ENCODE measurements at places on chromosomes 1 and 21.
A peak's percentile ranks its signal among the peaks of the same experiment; 100 is the strongest.

DNA sequence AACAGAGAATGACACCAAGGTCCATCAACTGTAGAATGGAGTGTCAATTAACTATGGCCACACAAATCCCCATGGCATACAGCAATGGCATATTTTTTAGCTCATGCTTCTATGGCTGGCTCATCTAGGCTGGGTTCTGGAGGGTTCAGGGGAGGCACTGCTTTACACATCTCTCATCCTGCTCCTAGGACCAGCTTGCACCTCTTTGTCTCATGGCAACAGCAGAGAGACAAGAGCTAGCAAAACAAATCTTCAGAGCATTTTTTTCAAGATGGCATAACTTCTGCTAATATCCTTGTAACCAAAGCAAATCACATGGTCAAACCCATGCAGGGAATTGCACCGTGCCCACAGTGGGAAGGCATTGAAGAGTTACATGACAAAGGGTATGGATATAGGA, 82.4 kb downstream of the KIF14 start:
- no peak for DNase-seq

DNA sequence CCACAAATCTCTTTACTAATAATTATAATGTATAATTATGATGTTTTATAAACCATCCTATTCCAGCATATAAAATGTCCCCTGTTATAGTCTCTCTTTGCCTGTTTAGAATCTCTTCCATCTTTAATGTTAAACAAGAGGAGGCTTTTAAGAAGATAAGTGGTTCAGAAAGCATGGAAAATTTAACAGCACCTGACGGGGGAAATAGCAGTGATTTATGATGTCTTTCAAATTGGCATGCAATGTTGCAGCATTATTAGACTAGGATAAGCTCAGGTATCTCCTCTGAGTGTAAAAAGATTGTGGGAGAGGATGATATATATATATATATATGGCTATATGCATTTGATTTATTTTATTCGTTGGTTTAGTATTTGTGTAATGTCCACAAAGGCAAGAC, 24.4 kb downstream of the GIPC2 start:
- no peak for DNase-seq

DNA sequence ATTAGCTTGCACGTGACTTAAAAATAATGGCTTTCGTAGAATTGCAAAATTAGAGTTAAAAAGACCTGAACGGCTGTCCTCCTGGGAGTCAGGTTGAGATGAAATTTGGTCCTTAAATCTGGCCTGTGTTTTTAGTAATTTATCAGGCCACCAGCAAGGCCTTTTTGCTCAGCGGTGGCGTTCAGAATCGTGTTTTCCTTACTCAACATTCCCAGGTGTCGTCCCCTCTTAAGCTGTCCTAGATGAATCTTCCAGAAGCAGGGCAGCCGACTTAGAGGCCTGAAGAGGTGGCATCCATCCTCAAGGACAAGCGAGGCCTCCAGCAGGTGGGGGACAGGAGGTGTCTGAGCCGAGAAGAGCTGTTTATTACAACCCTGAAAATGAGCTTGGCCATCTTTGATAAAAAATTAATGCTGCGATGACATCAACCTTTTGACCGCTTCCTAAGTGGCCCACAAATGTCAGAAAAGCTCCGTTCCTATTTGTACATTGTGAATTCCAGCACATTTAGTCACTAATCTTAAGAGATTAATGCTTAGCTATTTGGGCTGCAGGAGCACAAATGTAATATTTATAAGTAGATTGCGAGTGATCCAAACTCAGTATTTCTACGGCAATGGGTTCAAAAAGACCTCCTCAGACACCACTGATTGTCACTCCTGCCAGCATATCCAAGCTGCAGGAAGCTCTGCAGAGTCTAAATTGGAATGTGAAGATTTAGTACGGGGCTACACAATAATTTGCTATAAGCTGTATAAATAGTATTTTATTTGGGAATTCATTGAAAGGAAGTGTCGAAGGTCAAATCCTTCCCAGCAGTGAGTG, 344.1 kb upstream of the VAMP3 start:
- DNase-seq = no peak

GRCh38 chr1:94828251-94828650, 8.1 kb downstream of the SLC44A3 start:
- DNase-seq = no peak

DNA sequence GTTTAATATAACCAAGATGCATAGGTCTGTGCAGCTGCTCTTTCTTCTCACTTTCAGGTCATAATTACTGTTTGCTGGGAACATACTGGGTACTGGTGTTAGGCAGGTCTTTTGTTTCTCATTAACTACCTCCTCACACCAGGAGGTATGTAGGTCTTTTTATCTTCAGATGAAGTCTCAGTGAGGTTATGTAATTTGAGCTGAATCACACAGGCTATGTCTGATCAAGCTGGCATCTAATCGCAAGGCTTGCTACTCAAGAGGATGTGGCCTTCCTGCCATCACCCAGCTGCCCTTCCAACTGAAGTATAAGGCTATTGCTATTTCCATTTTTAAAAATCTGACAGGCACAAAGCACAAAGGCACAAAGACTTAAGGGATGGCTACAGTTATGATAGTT, 96.4 kb downstream of the RUNX1 start:
- peak; percentile 72 for DNase-seq

DNA sequence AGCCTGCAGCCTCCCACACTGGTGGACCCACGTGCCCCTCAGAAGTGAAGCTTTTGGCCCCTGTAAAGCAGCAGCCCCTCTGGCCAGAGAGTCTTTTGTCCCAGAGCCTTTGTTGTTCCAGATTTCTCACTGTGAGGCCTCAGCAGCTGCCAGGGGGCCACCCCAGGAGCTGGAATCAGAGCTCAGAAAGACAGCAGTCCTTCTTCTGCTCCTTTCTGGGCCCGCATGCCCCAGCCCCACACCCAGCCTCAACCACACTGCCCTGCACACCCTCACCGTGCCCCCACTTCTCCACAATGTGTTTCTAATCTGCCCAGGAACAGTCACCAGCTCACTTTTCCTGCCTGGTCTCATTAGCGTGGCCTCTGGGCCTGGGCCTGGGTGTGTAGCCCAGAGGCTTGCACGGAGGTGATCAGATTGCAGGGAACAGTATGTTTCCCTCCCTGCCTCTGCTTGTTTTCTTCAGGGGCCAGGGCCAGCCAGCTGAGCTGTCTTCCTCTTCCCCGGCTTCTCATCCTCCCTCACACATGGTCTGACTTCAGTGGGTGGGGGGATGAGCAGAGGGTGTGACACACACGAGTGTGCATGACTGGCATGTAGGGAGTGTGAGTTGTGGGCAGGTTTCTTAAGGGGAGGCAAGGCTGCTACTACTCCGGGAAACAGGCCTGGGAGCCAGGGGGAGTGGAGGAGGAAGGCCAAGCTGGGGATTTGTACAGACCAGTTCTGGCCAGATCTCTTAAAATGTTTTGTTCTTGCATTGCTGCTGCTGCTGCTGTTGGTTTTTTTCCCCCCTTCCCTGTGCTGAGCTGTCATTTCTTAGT, 82.5 kb upstream of the ZNF648 start:
- DNase-seq = no peak

DNA sequence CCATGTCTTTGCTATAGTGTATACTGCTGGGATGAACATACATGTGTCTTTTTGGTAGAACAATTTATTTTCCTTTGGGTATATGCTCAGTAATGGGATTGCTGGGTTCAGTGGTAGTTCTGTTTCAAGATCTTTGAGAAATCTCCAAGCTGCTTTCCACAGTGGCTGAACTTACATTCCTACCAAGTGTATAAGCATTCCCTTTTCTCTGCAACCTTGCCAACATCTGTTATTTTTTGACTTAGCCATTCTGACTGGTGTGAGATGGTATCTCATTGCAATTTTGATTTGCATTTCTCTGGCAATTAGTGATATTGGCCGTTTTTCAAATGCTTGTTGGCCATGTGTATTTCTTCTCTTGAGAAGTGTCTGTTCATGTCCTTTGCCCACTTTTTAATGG, 37.5 kb upstream of the ANGPTL1 start:
- no peak for DNase-seq

DNA sequence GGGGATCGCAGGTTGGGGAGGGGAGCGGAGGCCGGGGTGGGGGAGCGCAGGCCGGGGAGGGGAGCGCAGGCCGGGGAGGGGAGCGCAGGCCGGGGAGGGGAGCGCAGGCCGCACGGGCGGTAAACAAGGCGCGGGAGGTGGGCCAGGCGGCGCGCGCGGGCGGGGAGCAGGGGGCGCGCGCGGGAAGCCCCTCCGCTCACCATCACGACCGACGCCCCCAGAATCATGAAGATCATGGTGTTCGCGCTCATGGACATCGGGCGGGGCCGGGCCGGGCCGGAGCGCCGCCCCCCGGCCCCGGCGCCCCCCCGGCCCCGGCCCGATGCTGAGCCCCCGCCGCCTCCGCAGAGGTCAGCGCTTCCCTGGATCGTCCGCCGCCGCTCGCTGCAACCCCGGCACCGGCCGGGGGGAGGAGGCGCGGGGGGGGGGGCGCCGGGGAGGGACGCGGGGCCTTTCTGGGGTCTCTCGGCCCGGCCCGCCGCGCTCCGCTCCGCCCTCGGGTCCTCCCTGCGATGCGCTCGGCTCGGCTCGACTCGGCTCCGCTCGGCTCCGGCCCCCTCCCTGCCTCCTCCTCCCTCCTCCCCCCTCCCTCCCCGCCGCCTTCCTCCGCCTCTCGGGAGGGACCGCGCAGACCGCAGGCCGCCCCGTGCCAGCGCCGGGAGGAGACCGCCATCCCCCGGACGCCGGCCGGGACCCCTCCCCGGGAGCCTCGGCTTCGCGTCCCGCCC, at the start of gene TMEM240:
TMEM240 (minus strand) TSS at position 535 of the 728 bp plus-strand sequence; CDS start at position 257, 278 bp downstream.
- peak; percentile 38 for DNase-seq

GRCh38 chr1:45205011-45205909, 1.1 kb downstream of the ZSWIM5 start:
- DNase-seq = peak; percentile 28

Data from NCI-H1092 (cell line).